ENCODE measurements at places on chromosomes 11 and 22.

GRCh38 chr11:24145411-24145810 lies 351.4 kb upstream of the LUZP2 start:
- DNase-seq: no peak

DNA sequence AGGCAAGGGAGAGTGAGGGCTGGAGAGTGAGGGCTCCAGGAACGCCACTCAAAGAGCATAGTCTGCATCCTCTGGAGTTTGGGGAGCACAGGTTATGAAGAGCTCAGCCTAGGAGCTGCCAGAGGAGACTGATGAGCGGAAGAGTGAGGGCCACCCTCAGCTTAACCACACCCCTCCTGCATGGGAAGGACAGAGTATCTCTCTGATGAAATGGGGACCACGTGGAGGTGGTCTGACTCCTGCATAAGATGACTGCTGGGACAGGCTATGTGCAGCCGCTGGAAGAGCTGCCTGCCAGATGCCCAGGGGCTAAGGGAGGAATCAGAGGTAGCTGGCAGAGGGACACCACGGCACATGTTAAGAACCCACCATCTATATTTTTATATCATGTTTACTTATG lies 162.9 kb upstream of the POU2AF2 start:
- no peak for DNase-seq

- no peak for DNase-seq
These were observed 273.7 kb upstream of the KIRREL3 start for GRCh38 chr11:127274328-127274676.

GRCh38 chr22:39574779-39575551 lies 4.4 kb downstream of the CACNA1I start:
- peak; percentile 91 for DNase-seq

DNA sequence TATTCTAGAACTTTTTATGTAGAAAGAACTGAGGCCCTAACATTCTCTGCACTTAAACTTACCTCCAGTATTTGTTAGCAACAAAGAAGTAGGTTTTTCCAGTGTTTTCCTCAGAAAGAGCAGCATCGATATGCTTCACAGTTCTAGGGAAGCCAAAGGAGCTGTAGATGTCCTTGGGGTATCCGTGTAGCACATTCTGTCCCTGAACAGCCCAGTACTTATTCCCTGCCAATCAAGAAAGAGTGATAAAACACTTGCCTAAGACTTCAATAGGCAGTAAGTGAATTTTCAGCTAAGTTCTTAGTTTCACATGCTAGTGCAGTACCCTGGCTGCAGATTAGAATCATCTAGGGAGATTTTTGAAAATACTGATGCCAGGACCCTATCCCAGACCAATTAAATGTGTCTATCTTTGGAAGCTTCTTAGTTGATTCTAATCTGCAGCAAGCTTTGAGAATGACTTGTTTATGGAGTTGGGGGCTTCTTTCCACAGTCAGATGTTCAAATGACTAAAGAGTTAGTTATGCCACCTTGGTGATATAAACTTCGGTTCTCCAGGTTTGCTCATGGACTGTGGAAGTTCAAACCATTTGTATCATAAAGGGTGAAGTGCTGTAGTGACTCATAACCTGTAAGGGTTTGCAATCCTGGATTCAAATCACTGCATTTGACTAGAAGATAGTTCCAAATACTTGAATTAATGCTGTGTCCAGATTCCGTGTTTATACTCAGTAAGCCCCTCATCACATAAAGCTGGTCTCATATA lies 6.5 kb downstream of the MMP1 start:
- DNase-seq: no peak

Data from AG08396 (cell line).